Stimulated activated memory B cell treated with anti-CD40 and anti-IgM and Interleukin-4, amounts not matched to agents 10 μg/mL and 1 μg/mL and 100 μg/mL, for 72 hours (primary cell): ENCODE measurements at places on chromosomes 5 and 9.

DNA sequence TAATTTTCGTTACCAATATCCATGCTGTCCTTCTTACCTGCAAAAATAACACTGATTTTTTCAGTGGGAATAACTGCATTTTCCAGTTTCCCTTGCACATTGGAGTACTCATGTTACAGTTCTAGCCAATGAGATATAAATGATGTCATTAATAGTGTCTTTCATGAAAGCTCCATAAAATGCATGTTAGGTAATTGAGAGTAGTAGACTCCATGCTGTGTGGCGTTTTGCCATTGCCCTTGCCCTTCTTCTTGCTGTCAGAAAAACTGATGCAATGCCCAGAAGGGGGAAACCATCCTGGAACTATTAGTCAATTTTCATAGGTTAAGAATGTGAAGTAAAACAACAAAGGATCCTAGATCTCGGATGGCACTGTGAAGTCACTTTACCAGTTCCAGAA lies 1765.3 kb downstream of the EFNA5 start:
- H3K27ac ChIP-seq, result no peak overlapping the region
- no peaks in the 10 kb centered on the region for H3K4me1 ChIP-seq
- no peaks in the 10 kb centered on the region for H3K27me3 ChIP-seq
- ATAC-seq, result no peak

DNA sequence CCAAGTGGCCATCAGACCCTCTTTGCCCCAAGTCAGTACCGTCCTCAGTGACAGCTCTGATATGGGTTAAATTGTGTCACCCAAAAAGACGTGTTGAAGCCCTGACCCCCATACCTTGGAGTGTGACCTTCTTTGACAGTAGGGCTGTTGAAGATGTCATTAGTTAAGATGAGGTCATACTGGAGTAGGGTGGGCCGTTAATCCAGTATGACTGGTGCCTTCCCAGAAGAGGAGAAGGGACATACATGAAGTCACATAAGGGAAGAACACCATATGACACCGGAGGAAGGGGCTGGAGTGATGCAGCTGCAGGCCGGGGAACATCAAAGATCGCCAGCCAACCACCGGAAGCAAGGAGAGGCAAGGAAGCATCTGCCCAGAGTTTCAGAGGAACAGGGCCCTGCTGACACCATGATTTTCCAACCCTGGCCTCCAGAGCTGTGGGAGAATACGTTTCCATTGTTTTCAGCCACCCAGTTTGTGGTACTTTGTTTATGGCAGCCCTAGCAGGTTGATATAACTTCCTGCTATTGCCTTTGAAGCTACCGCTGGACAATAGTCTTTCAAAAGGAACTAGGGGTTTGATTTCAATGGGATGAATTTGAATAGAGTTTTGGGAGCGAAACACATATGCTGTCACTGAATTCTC lies 36.4 kb upstream of the CPEB4 start:
- no peaks in the 10 kb centered on the region for H3K36me3 ChIP-seq
- peaks cover 6% of the 10 kb centered on the region for H3K27me3 ChIP-seq
- ATAC-seq, result no peak
- peaks cover 18% of the 10 kb centered on the region for H3K4me1 ChIP-seq
- H3K4me3 ChIP-seq, result no peak overlapping the region

DNA sequence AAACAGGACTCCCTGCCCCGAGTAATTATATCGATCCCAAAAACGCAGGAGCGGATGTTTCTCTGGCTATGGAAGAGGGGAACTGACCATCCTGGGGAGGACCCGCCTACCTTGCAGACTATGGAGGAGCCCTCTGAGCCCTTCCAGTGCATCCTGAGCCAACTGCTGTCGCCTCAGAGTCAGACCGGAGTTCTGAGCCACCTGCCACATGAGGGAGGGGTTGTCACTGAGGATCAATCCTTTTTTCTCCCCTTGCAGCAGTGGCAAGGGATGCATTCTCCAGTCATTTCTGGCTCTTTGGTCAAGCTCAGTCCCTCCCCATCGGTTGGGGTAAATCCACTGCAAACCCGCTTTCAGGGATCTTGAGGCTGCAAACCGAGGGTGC lies 709 bp downstream of the FANCG start:
- ATAC-seq, result no peak
- peaks cover 20% of the 10 kb centered on the region for H3K36me3 ChIP-seq
- H3K27me3 ChIP-seq, result no peaks in the 10 kb centered on the region
- H3K27ac ChIP-seq, result peak overlapping the region; percentile 99
- H3K4me1 ChIP-seq, result peaks cover 36% of the 10 kb centered on the region

DNA sequence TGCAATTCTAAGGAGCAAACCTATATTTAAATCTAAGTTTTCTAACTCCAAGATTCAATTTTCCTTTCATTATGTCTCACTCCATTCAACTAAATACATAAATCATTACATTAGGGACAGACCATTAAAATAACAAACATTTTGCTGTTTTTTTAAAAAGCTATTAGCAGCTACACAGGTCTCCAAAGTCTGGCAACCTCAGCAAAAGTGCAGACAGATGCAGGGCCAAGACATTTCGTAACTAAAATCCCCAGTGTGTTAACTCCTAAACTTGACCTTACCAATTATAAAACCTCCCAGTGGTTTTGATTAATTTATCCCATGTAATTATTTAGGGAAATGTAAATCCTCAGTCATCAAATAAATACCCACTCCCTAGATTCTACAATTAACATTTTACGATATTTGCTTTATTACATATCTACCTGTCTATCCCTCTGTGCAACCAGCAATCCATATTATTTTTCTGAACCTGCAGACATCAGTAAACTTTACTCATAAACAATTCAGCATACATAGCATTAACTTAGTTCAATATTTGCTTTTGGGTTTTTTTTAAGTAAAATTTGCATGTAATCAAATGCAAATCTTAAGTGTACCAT lies 64.7 kb downstream of the RGS7BP start:
- no peaks in the 10 kb centered on the region for H3K36me3 ChIP-seq
- no peak overlapping the region for H3K27ac ChIP-seq
- ATAC-seq, result no peak
- no peaks in the 10 kb centered on the region for H3K27me3 ChIP-seq
- no peaks in the 10 kb centered on the region for H3K4me1 ChIP-seq

DNA sequence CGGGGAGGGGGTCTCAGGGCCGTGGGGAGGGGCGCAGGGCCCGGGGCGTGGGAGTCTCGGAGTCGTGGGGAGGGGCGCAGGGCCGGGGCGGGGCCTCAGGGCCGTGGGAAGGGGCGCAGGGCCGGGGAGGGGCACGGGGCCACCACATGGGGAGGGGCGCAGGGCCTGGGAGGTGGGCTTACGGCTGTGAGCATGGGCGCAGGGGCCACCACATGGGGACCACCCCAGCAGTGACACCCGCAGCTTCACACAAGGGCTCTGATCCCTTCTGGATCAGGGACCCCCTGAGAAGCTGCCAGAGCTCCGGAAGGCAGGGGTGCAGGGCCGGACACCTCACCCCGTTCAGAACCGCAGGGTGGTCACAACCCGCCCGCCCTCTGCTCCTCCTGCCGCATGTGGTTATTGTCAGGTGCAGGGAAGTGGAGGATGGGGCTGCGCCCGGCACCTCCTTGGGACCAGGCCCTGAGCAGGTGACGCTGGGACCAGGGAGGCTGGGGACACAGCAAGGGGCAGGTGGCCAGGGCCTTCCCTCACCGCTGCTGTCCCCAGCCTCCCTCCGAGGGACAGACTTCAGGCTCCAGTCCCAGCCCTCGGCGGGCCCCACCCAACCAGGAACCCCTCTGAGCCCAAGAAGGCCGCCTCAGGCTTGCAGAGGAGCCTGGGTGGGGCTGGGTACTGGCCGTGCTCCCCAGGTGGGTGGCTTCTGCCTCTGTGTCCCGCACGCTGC lies 53.7 kb downstream of the EXD3 start:
- H3K27me3 ChIP-seq, result no peaks in the 10 kb centered on the region
- peak; percentile 62 for ATAC-seq
- no peak overlapping the region for H3K27ac ChIP-seq
- no peaks in the 10 kb centered on the region for H3K36me3 ChIP-seq

- ATAC-seq, result no peak
- no peak overlapping the region for H3K4me3 ChIP-seq
- H3K36me3 ChIP-seq, result no peaks in the 10 kb centered on the region
- peaks cover 8% of the 10 kb centered on the region for H3K27me3 ChIP-seq
Measured at GRCh38 chr5:137344021-137344420, 155.1 kb downstream of the SPOCK1 start.
